Osteoblast (primary cell): ENCODE measurements at places on chromosomes 6 and 20. TPM values are rescaled to one million over a fixed set of nuclear protein-coding genes. Genes with fewer than 3 reads are reported as not detected.

DNA sequence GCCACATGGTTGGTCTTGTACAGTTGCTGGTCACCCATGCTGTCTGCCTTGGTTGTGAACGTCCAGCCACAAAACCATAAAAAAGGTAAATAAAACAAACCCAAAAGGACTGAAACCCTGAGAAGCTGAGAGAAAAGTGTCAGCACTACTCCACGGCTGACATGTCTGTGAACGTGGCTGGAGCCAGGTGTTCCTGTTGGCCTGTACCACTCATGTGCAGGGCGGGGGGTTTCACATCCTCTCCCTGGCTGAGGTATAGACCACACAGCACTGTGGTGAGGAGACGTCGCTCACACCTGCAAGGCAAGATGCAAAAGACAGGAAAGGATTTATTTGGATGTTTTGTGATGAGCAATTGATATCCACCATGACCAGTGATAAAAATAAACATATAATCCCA, 51.9 kb upstream of the MRPS10 start:
- no peak for DNase-seq
- H3K36me3 ChIP-seq: no peaks in the 10 kb centered on the region
- H3K4me1 ChIP-seq: no peaks in the 10 kb centered on the region
- no peaks in the 10 kb centered on the region for H3K27me3 ChIP-seq

GRCh38 chr6:24994812-24995211, 59.1 kb upstream of the RIPOR2 start:
- no peak overlapping the region for H3K27ac ChIP-seq
- H3K4me1 ChIP-seq: no peaks in the 10 kb centered on the region
- H3K27me3 ChIP-seq: no peaks in the 10 kb centered on the region
- DNase-seq: no peak
- H3K4me3 ChIP-seq: no peak overlapping the region

DNA sequence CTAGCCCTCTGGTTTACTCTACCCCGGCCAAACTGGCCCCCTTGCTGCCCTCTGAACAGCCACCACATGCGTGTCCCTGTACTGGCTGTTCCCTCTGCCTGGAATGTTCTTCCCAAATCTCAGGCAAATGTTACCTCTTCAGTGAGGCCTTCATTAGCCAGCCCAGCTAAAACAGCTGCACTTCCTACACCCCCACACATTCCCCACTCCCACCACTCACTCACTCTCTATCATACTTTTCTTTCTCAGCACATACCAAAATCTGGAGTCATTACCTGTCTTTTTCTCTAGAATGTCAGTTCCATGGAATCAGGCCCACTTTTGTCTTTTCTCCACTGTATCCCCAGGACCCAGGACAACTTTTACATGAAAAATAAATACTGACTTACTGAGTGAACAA, 401.2 kb upstream of the SULF2 start:
- peaks cover 2% of the 10 kb centered on the region for H3K27me3 ChIP-seq
- no peaks in the 10 kb centered on the region for H3K36me3 ChIP-seq
- H3K4me3 ChIP-seq: no peak overlapping the region
- peaks cover 21% of the 10 kb centered on the region for H3K4me1 ChIP-seq
- H3K27ac ChIP-seq: no peak overlapping the region
- DNase-seq: no peak

GRCh38 chr20:44768256-44768655, 22.6 kb downstream of the KCNK15 start:
- peaks cover 36% of the 10 kb centered on the region for H3K27me3 ChIP-seq
- H3K36me3 ChIP-seq: no peaks in the 10 kb centered on the region
- no peak overlapping the region for H3K27ac ChIP-seq
- H3K4me3 ChIP-seq: no peak overlapping the region
- DNase-seq: no peak

DNA sequence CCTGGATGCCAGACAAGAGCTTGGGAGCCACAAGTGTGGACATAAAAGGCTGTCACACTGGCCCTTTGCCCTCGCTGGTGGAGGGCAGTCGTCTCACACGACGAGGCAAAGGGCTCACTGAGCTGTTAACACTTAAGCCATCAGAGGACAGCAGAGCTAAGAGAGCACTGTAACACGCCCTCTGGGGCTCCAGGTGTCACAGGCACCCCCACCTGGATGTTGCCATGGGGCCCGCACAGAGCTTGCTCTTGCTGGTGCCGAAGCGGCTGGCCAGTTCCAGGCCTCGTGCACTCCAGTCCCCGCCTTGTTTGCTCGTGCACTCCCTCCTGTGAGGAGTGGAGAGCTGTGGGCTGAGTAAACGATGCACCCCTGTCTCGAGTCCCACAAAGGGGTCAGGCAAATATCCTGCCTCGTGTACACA, 37.4 kb downstream of the SLC35D3 start:
- no peak overlapping the region for H3K27ac ChIP-seq
- H3K4me3 ChIP-seq: no peak overlapping the region
- no peaks in the 10 kb centered on the region for H3K36me3 ChIP-seq
- H3K27me3 ChIP-seq: peaks cover 1% of the 10 kb centered on the region

DNA sequence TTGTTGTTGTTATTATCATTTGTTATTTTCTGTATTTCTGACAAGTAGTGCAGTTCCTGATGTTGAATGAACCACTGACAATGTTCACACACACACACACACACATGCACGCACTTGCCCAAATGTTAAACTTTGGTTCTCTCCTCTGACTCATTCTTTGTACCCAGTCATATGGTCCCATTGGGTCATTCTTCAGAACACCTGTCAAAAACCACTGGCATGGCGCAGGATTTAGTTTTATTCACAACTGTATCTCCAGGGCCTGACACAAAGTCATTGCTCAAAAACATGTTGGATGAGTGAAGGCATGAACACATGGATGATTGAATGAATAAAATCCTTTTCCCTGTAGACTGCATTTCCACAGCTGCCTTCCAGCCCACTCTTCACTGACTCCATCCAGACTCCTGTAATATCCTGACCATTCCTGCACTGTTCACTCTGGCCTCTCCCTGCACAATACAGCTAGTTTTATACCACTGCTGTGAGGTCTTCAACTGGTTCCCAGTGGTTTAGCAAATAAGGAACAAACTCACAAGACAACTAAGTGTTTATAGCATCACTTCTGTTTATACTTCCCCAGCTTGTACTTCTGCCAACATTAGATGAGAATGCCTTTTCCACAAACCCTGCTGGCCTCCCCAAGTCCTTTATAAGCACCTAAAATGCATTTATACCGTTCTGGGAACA, 6.9 kb upstream of the CST11 start:
- no peaks in the 10 kb centered on the region for H3K27me3 ChIP-seq
- no peaks in the 10 kb centered on the region for H3K4me1 ChIP-seq
- no peak overlapping the region for H3K4me3 ChIP-seq
- no peak overlapping the region for H3K27ac ChIP-seq
- no peak for DNase-seq

DNA sequence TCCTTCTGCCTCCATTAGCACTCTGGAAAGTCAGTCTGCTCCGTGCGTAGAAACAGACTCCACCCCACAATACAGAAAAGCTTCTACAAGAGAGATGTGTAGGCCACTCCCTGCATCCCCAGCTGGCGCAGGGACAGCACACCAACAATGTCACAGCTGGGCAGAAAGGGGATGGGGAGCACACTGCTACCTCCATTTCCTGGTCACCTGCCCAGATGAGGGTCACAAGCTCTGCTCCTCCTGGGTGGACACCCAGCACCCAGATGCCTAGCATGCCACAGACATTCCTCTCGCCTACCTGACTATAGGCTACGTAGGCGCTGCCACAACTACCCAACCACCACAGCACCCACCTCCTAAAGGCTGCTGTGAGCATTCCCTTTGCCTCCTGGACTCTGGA, 12.2 kb downstream of the BEND3 start:
- no peaks in the 10 kb centered on the region for H3K36me3 ChIP-seq
- DNase-seq: no peak
- H3K4me3 ChIP-seq: no peak overlapping the region
- H3K27ac ChIP-seq: no peak overlapping the region
- no peaks in the 10 kb centered on the region for H3K4me1 ChIP-seq

DNA sequence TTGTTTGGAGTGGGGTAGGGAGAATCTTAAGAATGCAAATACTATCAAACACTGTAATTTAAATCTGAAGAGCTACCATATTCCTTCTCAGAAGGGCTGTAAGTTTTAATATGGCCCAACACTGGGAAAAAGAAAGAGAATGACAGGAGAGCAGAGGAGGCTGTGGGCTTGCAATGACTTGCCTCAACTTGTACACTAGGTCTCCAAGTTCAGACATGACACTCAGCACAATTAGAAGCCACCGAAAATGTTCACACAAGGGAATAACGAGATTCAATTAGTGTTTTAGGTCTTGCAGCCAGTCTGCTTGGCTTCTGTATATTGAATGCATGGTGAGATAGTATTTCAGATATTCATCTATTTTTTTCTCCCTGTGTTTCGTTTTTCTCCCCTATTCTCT, 89.4 kb downstream of the HS3ST5 start:
- H3K4me1 ChIP-seq: no peaks in the 10 kb centered on the region
- H3K27me3 ChIP-seq: no peaks in the 10 kb centered on the region
- no peak overlapping the region for H3K27ac ChIP-seq
- no peak for DNase-seq
- H3K36me3 ChIP-seq: no peaks in the 10 kb centered on the region
- H3K4me3 ChIP-seq: no peak overlapping the region

GRCh38 chr6:113699239-113699638, 157.9 kb upstream of the MARCKS start:
- no peak overlapping the region for H3K4me3 ChIP-seq
- H3K4me1 ChIP-seq: peaks cover 33% of the 10 kb centered on the region
- H3K36me3 ChIP-seq: no peaks in the 10 kb centered on the region
- no peak overlapping the region for H3K27ac ChIP-seq
- DNase-seq: no peak

- no peak overlapping the region for H3K27ac ChIP-seq
- H3K36me3 ChIP-seq: no peaks in the 10 kb centered on the region
- H3K27me3 ChIP-seq: peaks cover 21% of the 10 kb centered on the region
- no peaks in the 10 kb centered on the region for H3K4me1 ChIP-seq
- no peak for DNase-seq
Measured at GRCh38 chr6:40735521-40735920, 148.4 kb upstream of the LRFN2 start.

DNA sequence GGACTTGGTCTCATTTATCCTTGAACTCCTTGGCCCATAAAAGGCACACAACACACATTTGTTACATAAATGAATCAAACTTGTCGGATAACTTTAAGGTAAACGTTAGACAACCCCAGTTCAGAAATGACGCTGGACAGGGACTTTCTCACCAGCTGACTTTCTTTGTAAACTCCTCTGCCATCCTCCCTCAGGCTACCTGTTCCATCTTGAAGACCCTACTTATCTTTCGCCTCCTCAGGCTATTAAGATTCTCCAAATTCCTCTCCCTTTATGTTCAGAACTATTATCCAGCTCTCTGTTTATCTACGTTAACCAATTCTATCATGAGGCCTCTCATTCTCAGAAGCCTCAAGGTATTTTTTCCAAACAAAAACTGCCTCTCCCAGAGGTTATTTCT, 47.7 kb upstream of the KIF16B start:
- no peaks in the 10 kb centered on the region for H3K4me1 ChIP-seq
- no peaks in the 10 kb centered on the region for H3K27me3 ChIP-seq
- no peaks in the 10 kb centered on the region for H3K36me3 ChIP-seq
- H3K4me3 ChIP-seq: no peak overlapping the region
- no peak overlapping the region for H3K27ac ChIP-seq

- H3K36me3 ChIP-seq: peaks cover 53% of the 10 kb centered on the region
- H3K27ac ChIP-seq: no peak overlapping the region
- no peaks in the 10 kb centered on the region for H3K27me3 ChIP-seq
- DNase-seq: peak; percentile 94
- peaks cover 4% of the 10 kb centered on the region for H3K4me1 ChIP-seq
Measured at GRCh38 chr20:431012-431904, 23.2 kb downstream of the RBCK1 start.

The RAB5IF gene
- 54.2 and 59.7 TPM in 2 replicates for total RNA-seq

DNA sequence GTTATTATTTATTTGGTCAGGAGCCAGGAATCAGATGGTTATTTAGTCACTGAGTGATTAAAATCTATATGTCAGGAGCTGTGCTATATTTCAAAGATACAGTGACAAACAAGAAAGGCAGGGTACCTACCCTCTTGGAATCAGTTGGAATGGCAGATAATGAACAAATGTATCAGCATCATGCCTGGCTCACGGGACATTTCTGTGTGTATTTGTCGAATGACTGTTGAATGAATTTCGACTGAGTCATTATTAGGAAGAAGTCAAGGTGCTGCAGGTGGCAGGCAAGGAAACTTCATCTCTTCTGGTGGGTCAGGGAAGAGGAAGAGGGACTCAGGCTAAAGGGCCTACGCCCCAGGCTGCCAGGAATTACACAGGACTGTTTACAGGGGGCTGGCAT, 13.6 kb downstream of the PKIG start:
- H3K27me3 ChIP-seq: no peaks in the 10 kb centered on the region
- H3K36me3 ChIP-seq: no peaks in the 10 kb centered on the region
- H3K27ac ChIP-seq: no peak overlapping the region

GRCh38 chr6:69261010-69261409, 535.8 kb downstream of the LMBRD1 start:
- H3K36me3 ChIP-seq: no peaks in the 10 kb centered on the region
- no peak overlapping the region for H3K4me3 ChIP-seq
- H3K27ac ChIP-seq: no peak overlapping the region
- H3K27me3 ChIP-seq: no peaks in the 10 kb centered on the region
- no peak for DNase-seq

The SLCO4A1 gene
- under 0.01 TPM in 1 of 2 replicates, not detected in the other for total RNA-seq

GRCh38 chr6:62746161-62746560, 460.1 kb upstream of the KHDRBS2 start:
- no peaks in the 10 kb centered on the region for H3K36me3 ChIP-seq
- H3K4me3 ChIP-seq: no peak overlapping the region
- no peaks in the 10 kb centered on the region for H3K4me1 ChIP-seq
- H3K27ac ChIP-seq: no peak overlapping the region
- no peak for DNase-seq

The AIF1 gene
- total RNA-seq: 0.36 TPM in 1 of 2 replicates, not detected in the other

DNA sequence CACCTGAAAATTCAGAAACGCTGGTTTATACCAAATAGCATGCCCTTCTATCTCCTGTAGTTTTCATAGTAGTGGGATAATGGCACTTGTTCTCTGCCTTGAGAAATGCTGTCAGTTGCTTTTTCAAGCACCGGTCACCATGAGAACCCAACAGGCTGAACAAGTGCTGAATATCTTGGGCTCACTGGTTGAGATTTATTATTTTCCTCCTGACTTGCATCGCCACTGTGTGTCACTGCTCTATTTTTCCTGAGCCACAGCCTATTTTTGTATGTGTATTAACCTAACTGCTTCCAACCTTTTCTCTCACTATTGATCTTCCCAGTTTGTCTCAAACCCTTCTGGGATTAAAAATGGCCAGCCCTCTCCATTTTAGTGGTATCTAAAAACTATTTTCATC, 71.9 kb downstream of the OPN5 start:
- DNase-seq: no peak
- no peak overlapping the region for H3K27ac ChIP-seq

The NKAIN4 gene
- total RNA-seq: not detected in 2 replicates

DNA sequence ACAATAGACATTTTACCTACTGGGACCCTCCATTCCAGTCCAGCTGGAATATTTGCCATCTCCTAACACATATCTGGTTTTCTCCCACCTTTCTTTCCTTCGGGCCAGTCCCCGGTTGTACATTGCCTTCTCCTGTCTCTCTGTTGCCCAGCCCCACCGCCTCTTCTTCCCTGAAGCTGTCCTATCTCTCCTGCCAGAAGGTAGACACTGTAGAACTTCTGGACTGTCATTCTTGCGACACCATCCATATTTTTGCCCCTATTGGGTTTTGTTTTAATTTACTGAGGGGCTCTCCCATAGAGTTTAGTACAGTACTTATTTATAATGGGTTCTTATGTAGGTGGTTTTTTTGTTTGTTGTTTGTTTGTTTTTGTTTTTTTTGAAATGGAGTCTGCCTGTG, 4.9 kb downstream of the PTK7 start:
- H3K4me3 ChIP-seq: no peak overlapping the region
- peak; percentile 34 for DNase-seq
- H3K36me3 ChIP-seq: no peaks in the 10 kb centered on the region
- no peak overlapping the region for H3K27ac ChIP-seq
- H3K4me1 ChIP-seq: peaks cover 24% of the 10 kb centered on the region
